ENCODE measurements at places on chromosomes 1 and 21. TPM values are rescaled to one million over a fixed set of nuclear protein-coding genes. Genes with fewer than 3 reads are reported as not detected.

Gene PLPPR4
- polyA plus RNA-seq = 0.22 TPM

Gene OR14K1
- polyA plus RNA-seq = not detected

Gene BEST4
- not detected for polyA plus RNA-seq

Gene DPT
- 28.7 TPM for polyA plus RNA-seq

Gene IFNLR1
- polyA plus RNA-seq = 0.10 TPM

Gene PLA2G2F
- polyA plus RNA-seq = not detected

Gene THEMIS2
- 4.8 TPM for polyA plus RNA-seq

Gene EDN2
- polyA plus RNA-seq = not detected

Gene LMX1A
- polyA plus RNA-seq = 0.09 TPM

Gene DCST1
- polyA plus RNA-seq = not detected

Gene OR6N2
- not detected for polyA plus RNA-seq

Gene CDC42BPA
- 5.4 TPM for polyA plus RNA-seq

Gene IL12RB2
- 0.90 TPM for polyA plus RNA-seq

Gene OR2L3
- not detected for polyA plus RNA-seq

Gene FYB2
- polyA plus RNA-seq = 0.49 TPM

Gene EFNA3
- polyA plus RNA-seq = 0.67 TPM

Gene KCNA3
- not detected for polyA plus RNA-seq

Gene ZBTB8B
- under 0.01 TPM for polyA plus RNA-seq
